ENCODE measurements at places on chromosomes 13 and 19. TPM values are rescaled to one million over a fixed set of nuclear protein-coding genes. Genes with fewer than 3 reads are reported as not detected.

The ZNF417 gene
- 6.6 TPM for total RNA-seq

The KLK3 gene
- total RNA-seq: not detected

The C19orf38 gene
- total RNA-seq: not detected

The OVOL3 gene
- total RNA-seq: not detected

The ERICH4 gene
- total RNA-seq: not detected

The PLVAP gene
- 73.6 TPM for total RNA-seq
